Posterior cingulate gyrus (tissue), 11 donors: ENCODE measurements at places on chromosomes 6 and 20.

DNA sequence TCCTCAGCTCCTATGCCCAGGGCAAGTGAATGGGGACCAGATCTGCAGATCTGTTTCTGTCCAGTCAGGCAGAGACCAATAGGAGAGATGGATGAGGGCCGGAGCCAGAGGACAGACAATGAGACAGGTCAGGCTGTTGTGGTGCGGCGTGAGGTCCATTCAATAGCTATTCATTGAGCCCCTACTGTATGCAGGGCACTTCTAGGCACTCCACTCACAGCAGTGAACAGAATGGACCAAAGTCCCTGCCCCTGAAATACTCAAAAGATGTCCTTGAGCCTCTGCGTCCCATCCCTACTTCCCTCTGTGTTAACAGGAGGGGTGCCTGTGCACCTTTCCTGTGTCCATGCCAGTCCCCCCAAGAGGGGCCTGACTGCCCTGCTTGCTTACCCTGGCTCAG is 8.5 kb upstream of the TULP1 start:
- no peak for DNase-seq

DNA sequence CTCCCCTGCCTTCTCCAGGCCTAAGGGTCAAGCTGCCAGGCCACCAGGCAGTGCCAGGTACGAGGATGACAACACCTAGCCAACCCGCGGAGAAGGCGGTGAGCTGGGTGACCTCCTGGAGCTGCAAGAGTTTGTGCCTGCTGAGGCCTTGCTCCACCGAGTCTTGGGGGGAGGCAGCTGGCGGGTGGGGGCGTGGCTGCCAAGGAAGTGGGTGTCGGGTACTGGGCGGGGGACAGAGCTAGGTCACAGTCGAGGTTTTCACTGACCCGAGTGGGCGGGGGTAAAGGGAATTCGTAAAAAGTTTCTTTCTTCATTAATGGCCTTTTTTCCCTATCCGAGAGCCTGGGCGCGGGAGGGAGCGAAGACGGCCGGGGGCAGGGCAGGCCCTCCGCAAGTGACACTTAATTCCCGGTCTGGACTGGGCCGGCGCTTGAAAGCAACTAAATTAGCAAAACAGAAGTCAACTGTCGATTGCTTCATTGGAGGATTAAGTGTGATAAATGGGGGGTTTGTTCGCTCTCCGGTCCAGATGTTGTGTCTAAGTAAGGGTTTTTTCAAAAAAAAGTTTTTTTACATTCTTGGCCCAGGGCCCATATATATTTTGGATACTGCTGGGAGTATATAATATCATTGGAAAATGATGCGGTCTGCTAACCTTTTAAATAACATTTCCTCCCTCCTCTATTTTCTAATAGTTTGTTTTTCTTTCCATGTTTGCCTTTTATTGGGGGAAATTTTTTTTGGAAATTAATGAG is 43.1 kb upstream of the FOXP4 start:
- peak; percentile 17 for DNase-seq

DNA sequence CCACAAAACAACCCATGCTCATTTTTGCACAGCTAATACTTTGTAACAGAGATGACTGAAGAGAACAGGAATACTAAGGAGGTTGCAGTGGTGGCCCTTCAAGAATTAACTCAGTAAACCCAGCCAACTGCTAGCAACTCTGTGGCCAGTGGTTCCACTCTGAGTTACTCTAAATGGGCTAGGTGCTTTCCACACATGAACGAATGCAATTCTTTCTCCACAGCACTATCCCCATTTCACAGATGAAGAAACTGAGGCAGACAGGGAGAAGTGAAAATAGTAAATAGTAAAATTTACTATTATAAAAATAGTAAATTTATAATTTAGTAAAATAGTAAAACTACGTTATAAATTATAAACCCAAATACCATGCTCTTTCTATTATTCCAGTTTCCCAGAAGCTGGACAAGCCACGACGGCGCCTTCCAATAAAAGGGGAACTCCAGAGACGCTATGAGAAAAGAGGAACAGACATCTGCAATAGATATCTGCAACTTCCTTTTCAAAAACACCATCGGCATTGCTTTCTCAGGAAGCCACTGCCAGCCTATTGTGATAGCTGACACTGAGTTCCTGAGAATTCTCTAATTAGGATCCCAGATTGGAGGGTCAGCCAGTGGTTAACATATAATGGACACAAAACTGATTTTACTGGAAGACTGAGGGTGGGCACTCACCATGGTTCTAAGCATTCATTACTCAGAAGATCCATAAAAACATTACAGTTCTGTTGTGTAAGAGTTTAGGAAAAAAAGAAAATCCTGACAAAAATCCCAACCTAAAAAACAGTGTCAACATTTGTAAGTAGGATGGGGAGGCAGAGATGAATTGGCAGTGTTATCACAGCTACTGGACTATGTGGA is 16.2 kb downstream of the FKBP1A start:
- DNase-seq: no peak

DNA sequence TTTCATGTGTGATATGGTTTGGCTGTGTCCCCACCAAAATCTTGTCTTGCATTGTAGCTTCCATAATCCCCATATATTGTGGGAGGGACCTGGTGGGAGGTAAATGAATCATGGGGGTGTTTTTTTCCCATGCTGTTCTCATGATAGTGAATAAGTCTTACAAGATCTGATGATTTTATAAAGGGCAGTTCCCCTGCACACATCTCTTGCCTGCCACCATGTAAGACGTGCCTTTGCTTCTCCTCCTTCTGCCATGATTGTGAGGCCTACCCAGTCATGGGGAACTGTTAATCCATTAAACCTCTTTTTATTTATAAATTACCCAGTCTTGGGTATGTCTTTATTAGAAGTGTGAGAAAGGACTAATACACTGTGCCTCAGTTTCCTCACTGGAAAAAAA is 4.2 kb upstream of the IL22RA2 start:
- DNase-seq: no peak

GRCh38 chr20:25188218-25188617 is 7.3 kb upstream of the ENTPD6 start:
- no peak for DNase-seq

- no peak for DNase-seq
Observed at GRCh38 chr6:145110109-145110508, 625.2 kb downstream of the EPM2A start.

GRCh38 chr6:75188221-75188925 is 17.5 kb downstream of the COL12A1 start:
- no peak for DNase-seq

DNA sequence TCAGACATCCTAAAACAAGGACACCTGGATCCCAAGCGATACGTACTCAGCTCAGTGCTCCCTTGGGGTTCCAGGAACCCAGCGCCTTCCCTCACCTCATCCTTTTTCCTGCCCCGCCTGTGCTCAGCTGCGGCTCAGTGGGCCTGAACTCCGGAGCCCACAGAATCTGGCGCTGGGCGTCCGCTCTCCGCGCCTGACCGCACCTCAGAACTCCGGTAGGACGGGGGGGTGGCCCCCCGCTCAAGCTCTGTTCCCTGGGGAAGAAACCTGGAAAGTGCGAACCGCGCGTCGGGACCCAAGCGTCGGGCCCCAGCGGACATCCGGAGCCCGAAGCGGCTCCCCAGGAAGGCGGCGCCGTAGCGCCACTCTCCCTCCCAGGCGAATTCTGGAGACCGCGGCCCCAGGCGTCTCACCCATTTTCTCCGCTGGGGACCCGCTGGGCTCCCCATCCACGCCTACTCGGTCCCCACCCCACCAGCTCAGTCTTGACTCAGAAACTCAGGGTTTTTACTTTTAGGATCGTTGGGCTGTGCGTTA is 336 bp upstream of the LY6G5C start:
- DNase-seq: peak; percentile 57

DNA sequence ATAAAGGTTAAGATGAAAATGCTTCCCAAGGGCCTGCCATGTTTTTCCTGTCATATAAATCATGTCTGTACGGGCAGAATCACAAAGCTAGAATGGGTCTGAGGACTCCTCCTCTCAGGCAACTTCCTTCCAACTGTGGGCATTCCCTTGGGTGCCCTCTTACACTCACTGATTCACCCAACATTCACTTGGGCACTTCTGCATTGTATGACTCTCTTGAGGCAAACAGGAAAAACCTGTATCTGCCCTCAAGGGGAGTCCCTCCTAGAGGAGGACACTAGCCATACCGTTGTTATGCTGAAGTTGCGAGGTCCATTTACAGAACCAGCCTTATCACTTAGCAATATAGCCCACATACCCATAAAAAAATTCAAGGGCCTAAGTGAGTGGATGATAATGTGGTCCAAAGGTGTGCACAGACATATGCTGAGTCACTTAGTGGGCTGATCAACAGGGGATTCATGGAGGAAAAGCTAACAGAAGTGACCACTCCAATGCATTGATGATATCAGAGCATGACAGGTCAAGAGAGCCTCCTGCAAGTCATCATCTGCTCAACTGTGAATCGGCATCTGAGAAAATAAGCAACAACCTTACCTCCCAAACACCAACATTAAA is 131.1 kb downstream of the ATXN1 start:
- no peak for DNase-seq

- DNase-seq: no peak
Observed at GRCh38 chr6:155267411-155267810, 3.6 kb downstream of the CLDN20 start.

DNA sequence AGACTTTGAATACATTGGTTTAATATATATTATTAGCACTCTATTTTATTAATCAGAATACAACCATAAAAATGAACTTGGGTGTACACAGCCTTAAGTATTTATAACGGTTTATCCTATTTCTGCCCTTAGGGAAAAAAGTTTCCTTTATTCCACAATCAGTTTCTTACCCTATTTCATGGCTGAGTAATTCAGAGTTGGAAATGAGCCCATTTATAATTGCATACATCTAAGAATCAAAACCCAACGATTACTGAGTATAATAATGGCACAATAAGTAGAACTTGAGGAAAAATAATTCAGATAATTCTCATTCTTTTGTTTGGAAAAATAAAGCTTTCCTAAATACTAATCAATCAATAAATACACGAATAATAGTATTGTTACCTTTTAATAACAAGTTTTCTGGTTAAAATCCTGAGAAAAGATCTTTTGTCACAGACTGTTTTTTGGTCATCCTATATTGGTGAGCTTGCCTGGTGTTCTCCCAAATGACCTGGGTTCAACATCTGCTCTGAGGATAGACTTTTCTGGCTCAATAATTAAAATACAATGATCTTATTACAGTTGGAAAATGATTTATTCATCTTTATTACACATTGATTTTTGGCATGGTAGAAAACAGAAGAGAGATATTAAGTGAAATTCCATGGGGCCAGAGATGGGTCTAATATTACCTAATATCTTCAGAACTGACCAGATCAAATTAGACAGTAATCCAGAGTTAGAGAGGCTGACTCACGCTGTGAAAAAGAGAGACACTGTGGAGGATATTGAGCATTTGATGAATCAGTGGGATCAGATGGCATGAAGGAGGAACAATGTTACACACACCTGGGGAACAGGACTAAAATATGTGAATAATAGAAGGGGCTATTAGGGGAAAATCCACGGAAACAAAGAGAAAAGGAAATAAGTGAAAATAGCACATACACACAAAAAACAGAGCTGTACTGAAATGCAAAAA is 162.1 kb upstream of the TBX18 start:
- DNase-seq: no peak

GRCh38 chr6:83589076-83589475 is 76.7 kb downstream of the PRSS35 start:
- no peak for DNase-seq

- DNase-seq: no peak
Observed at GRCh38 chr6:73340048-73340447, 14.0 kb downstream of the DPPA5 start.

DNA sequence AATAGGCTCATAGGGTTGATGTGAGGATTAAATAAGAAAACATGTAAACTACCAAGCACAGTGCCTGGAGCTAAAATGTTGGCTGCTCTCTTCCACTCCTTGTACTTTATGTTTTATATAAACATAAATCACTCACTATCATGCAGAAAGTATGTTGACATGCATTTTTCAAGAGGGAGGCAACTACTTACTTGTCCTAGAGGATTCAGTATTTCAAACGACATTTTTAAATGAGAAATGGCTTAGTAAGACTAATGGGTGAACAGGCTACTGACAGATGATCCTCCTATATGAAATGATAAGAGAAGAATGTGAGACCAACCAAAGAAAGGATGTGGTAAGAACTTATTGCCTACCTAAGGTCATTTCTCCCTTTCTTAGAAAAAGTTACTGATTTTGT is 21.0 kb downstream of the LATS1 start:
- no peak for DNase-seq

DNA sequence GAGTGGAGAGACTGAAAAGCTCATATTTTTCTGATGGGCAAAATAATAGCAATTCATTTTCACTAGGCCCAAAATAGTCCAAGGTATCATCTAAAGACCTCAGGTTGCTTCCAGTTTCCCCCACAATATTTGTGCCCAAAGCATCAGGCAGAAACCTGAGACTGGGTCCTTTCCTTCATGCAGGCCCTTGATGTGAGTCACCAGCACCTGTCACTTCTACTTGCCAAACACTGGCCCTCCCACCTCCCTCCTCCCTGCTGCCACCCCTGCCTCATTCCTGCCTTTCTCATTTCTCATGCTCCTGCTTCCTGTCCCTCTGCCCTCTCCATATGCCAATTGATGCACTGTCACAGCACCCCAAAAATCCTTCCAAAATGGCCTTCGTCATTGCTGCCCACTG is 230.4 kb upstream of the CST7 start:
- DNase-seq: no peak

- no peak for DNase-seq
Observed at GRCh38 chr6:61210549-61210948, 1075.5 kb downstream of the KHDRBS2 start.

DNA sequence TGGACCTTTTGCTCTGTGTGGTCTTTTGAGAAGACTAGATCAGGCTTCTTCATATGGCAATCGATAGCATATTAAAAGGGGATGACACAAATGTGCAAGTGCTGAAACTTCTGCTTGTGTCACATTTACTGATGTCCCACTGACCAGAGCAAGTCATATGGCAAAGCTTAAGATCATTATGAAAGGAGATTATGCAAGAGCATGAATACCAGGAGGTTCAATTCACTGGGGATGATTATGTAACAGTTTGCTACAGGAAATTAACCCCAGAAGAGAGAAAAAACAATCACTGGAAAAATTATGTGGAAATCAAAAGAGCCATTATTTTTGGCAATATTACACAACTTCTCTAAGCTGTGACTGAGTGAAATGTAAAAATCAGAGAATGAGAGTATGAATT is 13.7 kb upstream of the PRDM13 start:
- no peak for DNase-seq

GRCh38 chr6:127608554-127609270 is 31.7 kb downstream of the C6orf58 start:
- DNase-seq: no peak

DNA sequence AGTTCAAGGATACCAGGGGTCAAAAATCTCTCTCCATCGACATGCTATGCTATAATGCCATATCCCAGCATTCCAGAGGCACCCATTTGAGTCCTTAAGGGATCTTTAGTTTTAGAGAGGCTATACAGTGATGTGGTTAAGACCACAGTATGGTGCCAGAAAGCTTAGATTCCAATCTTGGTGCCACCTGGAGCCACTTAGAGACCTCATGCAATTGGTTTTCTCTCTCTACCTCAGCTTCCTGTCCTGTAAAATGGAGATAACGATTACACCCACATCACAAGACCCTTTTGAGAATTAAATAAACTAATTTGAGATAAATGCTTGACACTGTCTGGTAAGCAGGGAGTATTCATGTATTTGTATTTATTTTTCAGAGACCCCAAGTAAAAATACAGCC is 39.0 kb downstream of the PLAGL1 start:
- DNase-seq: no peak
